ENCODE measurements at places on chromosomes 7 and 10.

GRCh38 chr7:73960548-73960947 lies 67.4 kb upstream of the ELN start:
- DNase-seq: no peak

GRCh38 chr10:86083206-86083605 lies 283.4 kb downstream of the GRID1 start:
- DNase-seq: no peak

- DNase-seq: peak; percentile 24
Measured at GRCh38 chr7:29239638-29240037, 45.1 kb downstream of the CHN2 start.

DNA sequence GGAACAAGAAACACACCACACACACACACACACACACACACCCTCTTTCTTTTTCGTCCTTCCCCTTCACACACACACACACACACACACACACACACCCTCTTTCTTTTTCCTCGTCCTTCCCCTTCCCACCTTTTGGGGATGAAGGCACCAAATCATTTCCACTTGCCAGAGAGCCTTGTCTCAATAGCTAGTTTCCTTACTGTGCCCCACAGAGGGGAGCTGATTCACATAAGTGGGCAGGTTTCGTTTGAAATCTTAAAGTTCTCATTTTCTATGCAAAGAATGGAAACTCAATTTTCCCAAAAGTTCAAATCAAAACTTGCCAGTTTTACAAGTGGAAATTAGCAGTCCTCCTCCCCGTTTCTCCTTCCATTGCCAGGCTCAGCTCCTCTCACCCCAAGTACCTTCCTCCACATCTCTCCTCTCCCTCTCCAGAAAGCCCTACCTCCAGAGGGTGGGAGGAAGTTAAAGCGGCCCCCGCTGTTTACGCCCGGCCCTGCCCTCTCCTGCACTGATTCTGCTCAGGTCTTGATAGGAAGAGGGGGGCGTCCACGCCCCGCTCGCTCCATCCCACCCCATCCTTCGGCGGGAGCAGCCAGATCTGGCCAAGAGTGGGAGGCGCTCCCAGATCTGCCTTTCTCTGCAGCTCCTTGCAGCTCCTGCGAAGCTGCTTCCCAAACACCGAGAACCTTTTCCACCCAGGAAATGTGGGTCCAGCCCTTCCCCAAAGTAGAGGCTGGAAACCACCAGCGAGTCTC lies 1.3 kb downstream of the CTTNBP2 start:
- DNase-seq: no peak

- no peak for DNase-seq
Measured at GRCh38 chr10:44715136-44715535, 196.0 kb upstream of the TMEM72 start.

DNA sequence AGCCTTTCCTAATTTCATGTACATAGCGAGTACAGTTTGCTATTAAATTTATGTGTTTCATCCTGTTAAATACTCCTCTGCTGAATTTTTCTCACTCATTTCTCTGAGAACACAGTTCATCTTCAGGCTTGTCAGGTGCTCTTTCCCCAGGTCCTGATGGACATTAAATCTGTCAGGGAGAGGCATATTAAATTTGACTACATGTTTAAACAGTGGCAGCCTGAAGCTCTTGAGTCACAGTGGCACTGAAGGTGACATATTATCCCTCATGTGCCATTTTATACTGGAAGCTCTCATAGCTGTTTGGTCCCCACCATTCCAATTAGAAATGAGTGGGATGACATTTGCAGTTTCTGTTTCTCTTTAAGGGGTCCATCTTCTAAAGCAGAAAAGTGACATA lies 1089.6 kb upstream of the SORCS1 start:
- DNase-seq: no peak

DNA sequence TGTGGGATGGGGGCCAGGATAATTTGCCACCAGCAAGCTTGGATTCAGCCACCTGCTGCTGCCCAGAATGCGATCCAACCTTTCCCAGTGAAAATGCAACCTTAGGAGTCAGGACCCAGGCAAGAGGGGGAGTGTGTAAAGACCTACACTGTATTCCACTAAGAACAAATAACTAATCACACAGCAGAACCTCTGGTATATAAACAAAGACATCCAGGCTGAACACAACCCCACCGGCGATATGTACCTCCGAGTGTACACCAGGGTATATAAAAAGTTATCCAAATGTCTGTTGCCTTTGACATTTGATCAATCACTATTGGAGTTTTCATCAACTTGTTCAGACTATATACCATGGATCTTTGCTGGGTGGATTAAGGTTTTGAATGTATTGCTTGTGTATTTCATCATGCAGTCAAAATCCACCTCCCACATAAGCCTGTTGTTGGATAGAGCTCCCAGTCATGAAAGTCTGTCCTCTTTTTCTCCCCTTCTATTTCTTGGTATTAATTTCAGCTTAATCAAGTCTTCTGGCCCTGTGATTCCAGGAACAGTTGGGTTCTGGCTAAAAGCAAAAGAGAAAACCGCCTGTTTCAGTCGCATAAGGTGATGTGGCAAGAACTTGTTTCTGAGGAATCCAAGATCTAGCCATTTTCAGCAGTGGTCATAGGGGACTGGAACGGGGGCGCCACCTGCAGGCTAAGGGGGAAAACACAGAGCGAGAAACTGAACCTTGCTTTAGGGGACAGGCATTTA lies 290.7 kb downstream of the CCDC3 start:
- peak; percentile 84 for DNase-seq

GRCh38 chr10:128884496-128885072 lies 582.5 kb upstream of the MGMT start:
- DNase-seq: no peak

- no peak for DNase-seq
Measured at GRCh38 chr7:116377721-116378120, 121.8 kb upstream of the CAV2 start.

DNA sequence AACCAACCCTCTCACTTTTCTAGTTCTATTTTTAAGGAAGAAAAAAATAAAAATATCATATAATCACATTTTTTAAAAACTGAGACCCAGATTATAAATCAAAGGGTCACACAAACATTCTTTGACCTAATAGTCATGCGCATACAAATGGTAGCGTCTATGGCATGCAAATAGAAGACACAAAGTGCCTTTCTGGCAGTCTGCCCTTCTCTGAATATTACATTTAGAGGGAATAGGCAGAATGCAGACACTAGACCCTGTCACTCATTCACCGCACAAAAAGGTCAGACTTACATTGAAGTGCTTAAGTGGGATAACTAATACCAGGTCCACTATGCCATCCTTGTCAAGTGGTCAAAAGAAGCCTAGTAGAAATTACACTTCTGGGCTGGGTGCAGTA lies 26.5 kb upstream of the FHIP2A start:
- no peak for DNase-seq

DNA sequence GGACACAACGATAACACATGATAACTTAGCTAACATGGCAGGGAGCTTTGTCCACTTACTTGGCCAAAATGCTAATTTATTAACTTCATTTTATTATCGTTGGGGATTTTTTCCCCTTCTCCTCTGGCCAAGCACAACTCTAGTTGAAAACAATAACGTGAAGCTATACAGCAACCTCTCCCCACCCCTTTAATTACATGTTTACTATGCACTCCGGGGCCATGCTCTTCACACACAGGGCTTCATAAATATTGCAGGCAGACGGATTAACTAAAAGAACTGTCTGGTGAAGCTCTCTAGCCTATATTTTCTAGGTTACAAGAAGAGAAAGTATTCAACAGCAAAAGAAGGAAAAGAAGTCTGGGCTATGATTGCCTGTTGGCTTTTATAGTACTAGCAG lies 51.7 kb downstream of the XRCC2 start:
- no peak for DNase-seq

DNA sequence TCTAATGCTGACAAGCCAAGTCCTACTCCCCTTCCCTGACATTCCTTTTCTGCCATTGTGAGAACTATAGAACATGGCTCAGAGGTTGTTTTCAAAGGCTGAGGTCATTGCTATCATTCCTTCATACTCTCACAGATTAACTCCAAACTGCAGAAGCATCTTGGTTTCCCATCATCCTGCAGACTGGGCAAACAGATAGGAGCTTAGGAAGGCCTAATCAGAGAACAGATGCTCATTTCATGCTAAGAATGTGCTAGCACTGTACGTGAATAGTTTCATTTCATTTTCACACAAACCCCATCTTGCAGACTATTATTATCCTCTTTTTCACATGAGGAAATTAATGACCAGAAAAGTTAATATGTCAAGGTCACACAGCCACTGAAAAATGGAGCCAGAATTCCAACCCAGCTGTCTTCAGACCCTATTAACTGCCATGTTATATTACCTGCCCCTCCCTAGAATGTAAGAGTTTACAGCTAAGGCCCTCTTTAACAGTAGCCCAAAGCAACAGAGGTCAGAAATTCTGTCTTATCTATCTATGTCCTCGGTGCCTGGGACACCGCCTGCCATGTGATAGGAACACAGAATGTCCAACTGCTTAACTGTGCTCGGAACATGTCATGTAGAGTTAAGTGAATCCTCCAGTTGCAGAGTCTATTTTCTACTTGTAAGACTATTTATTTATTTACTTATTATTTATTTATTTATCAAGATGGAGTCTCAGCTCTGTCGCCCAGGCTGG lies 2.9 kb upstream of the LCOR start:
- DNase-seq: no peak

DNA sequence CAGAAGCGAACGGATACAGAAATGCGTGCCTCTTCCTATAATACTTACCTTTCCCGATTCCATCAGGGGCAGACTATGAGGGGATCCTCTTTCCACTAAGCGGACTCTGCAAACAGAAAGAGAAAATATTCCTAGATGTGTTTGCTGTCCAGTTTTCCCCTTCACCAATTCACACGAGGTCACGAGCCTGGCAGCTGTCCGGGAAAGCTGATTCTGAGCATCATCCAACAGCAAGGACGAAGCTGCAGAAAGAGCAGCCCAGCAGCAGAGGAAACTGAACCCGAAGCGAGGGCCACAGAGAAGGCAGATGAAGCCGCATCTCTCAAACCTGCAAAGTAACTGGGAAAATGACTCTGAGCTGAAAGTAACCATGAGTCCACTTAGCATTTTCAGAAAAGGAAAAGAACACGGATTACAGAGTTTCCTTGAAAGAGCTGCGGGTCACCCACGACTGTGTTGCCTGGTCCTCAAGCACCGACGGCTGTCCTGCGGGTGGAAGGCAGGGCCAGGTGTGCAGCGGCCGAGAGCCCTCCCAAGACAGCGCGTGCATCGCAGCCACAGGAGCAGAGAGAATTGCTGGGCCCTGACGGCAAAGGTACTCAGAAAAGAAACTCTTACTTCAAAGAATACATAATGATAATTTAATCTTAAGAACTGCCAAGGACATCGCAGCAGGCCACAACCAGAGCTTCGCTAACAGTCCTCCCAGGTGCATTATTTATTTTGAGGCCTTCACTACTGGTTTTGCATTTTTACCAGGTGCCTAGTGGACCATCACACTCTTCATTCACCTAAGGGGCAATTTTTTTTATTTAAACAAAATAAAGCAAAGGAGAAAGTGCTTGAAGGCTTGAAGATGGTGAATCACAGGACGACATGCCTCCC lies 153.3 kb downstream of the ZMYND11 start:
- DNase-seq: no peak

- no peak for DNase-seq
Measured at GRCh38 chr10:108583877-108584276, 1339.4 kb downstream of the XPNPEP1 start.

GRCh38 chr10:10958041-10958440 lies 59.6 kb upstream of the CELF2 start:
- DNase-seq: no peak

GRCh38 chr10:7045891-7046599 lies 364.8 kb downstream of the SFMBT2 start:
- DNase-seq: no peak

DNA sequence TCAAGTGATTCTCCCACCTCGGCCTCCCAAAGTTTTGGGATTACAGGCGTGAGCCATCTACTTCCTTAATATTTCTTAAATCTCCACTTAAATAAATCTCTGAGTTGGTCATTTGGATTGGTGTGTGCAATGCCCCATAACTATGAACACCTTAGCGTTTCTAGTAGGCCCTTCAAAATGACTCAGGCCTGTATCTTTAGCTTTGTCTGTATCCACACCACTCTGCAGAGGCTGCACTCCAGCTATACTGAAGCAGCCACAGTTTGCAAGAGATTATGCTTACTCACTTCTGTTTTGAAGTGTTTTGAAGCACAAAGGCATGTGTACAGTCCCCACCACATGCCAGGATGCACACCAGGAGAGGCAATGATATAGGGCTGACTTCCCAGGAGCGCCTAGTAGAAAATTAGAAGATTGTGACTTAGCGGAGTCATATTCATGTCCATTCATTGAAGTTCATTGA lies 2.4 kb upstream of the ST7 start:
- no peak for DNase-seq

DNA sequence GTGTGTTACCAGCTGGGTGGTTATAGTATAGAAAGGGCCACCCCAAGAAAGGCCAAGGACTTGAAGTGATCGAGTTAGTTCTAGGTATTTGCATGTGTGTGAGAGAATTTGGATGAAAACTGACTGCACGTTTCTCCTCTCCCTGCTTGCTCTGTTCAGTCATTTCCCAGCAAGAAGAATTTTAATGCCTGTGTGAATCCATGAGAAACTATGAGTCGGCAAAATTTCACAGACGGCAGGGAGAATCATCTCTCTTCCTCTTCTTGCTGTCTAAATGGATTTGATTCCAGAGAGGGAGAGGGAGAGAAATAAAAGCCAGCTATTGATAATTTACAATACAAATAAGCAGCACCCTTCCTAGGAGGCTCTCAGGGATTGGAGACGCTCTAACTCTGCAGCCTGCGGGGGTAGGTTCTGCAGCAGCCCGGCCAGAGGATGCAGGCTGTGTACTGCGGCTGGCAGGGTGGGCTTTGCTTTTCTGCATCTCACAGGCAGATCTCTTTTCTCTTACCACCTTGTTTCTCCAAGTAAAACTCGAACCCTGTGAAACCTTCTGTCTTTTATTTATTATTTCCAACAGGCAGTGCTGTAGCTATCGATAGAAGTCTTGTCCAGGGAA lies 183.6 kb downstream of the TCF7L2 start:
- no peak for DNase-seq

DNA sequence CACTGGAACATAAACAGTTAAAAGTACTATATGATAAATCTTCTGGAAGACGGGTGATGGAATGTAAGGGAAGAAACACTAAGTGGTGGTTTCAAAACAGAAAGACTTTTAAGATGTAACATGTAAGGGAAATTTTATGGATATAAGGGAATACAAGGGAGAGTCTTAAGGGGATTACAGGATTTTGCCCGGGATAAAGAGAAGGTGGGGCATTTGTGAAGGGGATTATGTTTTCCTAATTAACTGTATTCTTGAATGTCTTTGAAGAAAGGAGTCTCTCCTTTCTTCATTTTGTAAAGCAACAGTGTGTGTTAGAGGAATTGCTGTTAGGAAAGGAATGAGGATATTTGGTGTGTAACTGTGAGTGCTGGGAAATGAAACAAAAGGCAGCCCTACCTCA lies 745.2 kb downstream of the AUTS2 start:
- DNase-seq: no peak

GRCh38 chr10:121860810-121861209 lies 67.0 kb downstream of the ATE1 start:
- DNase-seq: no peak

DNA sequence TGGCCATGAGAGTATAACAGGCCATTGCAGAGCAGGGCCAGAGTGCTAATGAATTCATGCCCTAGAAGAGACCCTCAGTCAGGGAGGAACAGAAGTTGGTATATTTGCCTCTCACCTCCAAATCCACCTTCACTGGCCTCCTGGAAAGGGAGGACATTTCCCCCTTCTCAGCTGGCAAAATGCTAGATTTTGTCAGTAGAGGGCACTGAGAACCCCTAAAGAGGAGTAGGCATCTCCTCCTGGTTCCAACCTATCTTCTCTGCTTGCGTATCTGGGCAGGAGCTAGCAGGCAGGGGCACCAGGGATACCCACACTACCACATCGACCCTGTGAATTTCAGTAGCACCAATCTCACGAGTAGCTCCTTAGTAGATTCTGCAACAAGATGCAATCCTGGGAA lies 79.8 kb upstream of the GHITM start:
- peak; percentile 2 for DNase-seq
